ENCODE measurements at places on chromosomes 2 and 18.

DNA sequence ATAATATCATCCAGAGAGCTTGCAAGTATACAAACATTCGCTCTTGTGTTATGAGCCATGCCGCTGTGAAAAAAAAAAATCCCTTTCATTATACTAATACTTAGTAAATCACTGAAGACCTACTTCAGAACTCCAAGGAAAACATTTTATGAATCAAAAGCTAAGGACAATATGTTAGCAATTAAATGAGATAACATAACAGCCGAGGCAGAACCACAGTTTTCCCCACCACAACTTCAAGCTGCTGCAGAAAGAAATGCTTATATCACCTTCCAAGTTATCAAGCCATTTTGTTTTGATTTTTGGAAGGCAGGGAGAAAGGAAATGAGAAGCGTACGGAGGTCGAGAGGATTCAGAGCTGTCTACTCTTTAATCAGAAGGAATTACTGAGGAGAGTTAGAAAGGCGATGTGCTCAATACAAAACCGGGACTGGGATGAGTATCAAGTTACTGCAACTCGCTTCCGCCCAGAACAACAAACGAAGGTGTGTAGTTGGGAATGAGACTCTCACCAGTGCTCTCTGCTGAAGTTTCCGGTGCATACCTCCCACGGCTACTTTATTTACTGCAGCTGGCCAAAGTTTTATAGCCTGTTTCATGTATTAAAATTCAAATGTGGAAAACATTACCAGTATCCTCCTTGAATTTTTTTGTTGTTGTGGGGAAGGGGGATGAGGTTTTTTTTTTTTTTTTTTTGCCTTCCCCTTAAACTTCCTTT lies 292.2 kb upstream of the CCDC68 start:
- DNase-seq, result no peak

DNA sequence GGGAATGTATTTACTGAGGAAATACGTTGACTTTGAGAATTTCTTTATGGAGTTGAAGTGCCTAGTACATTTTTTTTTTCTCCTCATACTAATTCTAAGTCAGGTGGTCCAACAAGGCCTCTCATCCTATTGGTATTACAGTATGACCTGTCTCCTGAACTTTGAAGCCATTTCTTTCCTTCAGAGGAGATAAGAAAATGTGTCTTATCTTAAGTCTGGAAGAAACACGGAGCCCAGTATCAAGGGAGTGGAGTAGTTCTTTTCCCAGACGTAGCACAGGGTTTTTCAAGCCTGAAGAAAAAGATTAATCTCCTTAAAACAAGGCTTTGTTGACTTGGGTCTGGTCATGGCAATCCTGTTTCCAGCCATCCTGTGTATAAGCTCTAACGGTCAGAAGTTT lies 11.6 kb upstream of the CPS1 start:
- no peak for DNase-seq

GRCh38 chr2:212180408-212181083 lies 358.1 kb downstream of the ERBB4 start:
- no peak for DNase-seq

DNA sequence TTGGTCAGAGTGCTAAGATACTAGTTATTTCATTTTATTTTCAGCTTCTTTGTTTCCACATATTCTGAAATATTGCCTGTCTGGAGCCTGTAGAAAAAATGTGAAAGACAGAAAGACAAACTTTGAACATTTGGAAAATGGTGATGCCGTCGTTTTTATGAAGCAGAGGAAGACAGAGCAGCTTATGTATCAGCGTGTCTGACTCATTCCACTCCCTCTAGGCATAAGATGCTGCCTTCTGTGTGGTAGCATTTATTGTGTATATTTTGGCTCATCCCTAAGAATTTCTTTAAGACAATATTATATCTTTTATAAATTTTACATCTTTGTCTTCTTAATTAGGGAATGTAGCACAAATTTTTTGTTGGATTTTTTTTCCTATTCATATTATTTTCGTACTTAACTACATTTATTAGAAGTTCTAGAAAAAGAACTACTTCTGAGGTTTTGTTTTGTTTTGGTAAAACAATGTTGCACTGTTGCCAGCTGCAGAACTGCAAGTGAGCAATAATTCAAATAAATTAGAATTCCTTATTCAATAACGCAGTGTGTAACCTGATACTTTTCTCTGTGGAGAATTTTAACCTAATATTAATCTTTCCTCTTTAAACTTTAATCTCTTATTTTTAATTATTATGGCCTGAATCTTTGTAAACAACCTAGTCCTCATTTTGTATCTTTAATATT lies 300.4 kb downstream of the ZNF407 start:
- no peak for DNase-seq

DNA sequence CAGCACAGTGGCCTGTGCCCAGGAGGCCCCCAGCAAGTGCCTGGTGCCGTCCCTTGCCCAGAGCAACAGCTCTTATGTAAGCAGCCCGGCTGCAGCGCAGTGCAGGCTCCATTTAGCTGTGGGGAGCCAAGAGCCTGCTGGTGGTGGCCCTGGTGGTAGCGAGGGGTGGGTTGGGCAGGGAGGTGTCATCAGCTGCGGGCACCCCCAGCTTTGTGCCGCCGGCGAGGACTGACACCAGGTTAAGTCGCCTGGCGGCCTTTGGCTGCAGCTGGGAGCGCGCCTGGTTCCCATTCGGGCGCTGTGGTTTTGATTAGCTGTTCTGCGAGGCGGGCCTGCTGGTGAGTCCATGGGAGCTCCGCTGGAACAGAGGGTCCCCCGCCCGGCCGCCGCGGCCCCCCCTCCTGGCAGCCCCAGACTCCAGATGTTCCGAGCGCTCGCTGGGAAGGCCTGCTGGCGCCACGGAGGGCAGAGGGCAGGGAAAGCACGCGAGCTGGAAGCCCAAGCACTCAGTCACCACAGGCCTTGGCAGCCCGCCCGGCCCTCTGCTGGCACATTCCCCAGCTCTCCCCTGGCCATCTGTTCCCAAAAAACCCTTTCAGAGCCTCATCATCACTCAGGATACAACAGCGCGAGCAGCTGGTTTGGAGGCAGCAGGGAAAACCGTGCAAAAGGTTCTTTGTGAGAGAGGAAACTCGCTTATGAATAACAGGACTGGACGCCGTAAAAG lies 18.4 kb downstream of the ATOH8 start:
- DNase-seq, result no peak

GRCh38 chr2:168139852-168140251 lies 107.5 kb downstream of the STK39 start:
- DNase-seq, result no peak

DNA sequence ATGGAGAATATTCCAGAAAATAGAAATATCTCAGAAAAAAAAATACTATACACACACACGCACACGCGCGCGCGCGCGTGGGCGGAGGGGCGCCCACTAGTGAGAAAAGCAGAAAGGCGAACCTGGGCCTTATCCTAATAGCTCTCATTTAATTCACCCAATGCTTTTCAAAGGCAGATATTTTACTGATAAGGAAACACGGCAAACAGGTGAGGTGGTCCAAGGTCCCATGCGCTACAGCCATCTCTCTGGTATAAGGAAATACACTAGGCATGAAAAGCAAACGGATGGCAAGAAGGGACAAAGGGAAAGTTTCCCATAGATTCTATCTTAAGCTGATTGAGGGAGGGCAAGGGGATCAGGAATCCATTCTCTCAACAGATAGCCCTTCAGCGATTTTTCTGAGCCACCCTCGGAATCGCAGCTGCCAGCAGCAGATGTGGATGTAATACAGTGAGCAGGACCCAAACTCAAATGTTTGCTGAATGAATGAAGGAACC lies 136.7 kb downstream of the TMEM247 start:
- DNase-seq, result no peak

DNA sequence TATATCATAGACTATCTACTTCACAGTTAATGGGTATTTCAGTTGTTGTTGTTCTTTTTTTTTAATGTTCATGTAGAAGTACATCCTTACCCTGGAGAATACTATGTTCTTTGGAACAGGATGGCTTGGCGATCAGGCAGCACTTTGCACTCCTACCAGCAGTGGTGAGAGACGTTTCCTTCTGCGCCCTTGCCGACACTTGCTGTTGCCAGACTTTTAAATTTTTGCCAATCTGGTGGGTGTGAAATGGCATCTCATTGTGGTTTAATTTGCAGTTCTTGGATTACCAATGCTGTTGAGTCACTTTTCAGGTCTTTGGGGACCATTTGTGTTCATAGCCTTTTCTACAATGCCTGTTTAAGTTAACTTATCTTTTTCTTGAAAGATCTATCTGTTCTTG lies 197.3 kb downstream of the SH3RF3 start:
- DNase-seq, result no peak

GRCh38 chr2:239378021-239378917 lies 22.6 kb downstream of the HDAC4 start:
- DNase-seq, result no peak

GRCh38 chr2:120780402-120780801 lies 44.7 kb downstream of the GLI2 start:
- no peak for DNase-seq

GRCh38 chr2:46914578-46915230 lies 902 bp downstream of the MCFD2 start:
- DNase-seq, result no peak

- DNase-seq, result no peak
Measured at GRCh38 chr18:40222776-40223175, 1732.3 kb upstream of the PIK3C3 start.

- no peak for DNase-seq
Measured at GRCh38 chr2:218865396-218865795, 5.8 kb downstream of the WNT6 start.

- DNase-seq, result no peak
Measured at GRCh38 chr2:29260142-29260772, 145.0 kb downstream of the CLIP4 start.

DNA sequence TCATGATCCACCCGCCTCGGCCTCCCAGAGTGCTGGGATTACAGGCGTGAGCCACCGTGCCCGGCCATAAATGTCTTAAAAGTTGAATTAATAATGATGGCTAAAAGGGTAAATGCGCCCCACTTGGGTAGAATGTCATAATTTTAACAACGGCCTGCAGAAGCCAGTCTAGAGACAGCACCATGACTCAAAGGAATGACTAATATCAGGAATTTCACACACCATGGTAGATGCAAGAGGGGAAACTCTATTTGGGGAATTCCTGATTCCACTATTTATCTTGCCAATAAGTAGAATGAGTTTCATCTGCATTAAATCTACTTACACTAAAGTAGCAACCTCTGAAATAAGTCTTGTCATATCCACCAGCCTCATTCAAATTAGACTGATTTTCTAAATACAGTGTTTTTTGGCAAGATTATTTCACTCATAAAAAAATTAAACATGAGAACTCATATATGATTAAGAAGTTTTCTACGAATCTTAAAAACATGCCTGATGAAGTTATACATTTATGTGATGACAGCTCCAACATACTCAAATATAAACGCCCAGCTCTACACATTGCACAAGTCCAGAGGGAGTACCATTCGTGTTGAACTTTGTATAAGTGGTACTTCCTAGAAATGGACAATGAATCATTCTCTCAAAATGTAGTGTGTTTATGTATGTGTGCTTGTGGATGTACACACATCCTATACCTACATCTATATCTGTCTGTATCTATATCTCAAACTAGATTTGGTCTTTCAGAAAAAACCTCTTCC lies 309.7 kb downstream of the IRS1 start:
- DNase-seq, result no peak

DNA sequence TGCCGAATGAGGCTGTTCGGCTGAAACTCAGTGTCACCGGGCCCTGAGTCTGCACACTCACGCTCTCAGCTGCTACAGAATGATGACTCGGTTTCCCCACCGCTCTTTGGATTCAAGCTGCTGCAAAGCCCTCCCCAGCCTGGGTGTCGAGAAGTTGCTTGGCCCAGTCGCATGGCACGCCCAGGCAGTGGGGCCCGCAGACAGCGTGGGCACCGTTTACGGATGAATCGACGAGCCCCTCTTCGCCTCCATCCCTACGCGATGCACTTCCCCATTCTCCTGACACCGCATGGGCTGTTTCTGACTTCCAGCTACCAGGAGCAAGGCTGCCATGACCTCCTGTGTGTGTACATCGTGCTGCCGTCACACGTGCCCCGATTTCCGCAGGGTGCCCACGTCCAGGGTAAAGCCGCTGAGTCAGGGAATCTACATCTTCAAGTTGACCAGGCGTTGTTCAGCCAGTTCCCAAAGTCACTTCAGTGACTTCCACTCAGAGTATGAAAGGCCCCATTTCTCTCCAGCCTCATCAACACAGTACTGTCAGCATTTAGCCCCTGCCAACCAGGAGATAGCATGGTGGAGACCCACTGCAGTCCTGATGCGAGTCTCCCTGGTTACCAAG lies 60.3 kb upstream of the GPC1 start:
- no peak for DNase-seq

- no peak for DNase-seq
Measured at GRCh38 chr2:190527918-190528317, 6.6 kb downstream of the NEMP2 start.

- no peak for DNase-seq
Measured at GRCh38 chr2:146879882-146880281, 964.9 kb upstream of the ACVR2A start.

GRCh38 chr2:218858671-218859555 lies 692 bp upstream of the WNT6 start:
- no peak for DNase-seq

- no peak for DNase-seq
Measured at GRCh38 chr2:128754246-128754724, 435.6 kb upstream of the HS6ST1 start.

GRCh38 chr2:231928481-231928880 lies 2.3 kb upstream of the NPPC start:
- DNase-seq, result no peak

- no peak for DNase-seq
Measured at GRCh38 chr2:129742415-129743180, 236.9 kb upstream of the RAB6C start.

GRCh38 chr2:65537651-65538385 lies 105.4 kb upstream of the SPRED2 start:
- no peak for DNase-seq

- no peak for DNase-seq
Measured at GRCh38 chr18:54192415-54192814, 32.1 kb downstream of the MBD2 start.

DNA sequence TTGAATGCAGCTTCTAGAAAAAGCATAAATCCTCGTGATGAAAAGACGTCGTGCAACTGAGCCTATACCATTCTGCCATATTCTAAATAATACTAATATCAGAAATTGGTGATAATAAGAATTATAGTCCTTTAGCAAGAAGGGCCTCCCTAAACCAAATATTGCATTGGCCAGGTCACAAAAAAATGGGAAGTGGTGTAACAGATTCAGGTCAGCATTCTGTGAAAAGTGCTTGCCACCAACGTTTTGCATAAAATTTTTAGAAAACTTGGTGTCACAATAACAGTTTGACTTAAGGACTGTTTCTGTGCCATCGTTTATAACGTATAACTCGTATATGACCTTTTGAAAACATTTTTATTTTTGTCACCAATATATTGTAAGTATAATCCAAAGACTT lies 603.6 kb downstream of the CPS1 start:
- no peak for DNase-seq

DNA sequence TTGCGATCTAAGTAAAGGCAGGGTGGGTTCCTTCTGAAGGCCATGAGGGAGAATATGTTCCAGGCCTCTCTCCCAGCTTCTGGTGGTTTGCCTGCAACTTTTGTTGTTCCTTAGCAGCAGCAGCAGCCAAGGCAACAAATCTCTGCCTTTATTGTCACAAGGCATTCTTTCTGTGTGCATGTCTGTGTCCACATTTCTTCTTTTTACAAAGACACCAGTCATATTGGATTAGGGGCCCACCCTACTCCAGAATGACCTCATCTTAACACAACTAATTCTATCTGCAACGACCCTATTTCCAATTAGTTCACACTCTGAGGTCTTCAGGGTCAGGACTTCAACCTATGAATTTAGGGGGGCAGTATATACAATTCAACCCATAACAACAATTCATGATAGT lies 587.5 kb downstream of the XIRP2 start:
- DNase-seq, result no peak

- DNase-seq, result no peak
Measured at GRCh38 chr2:49940626-49941025, 786.3 kb upstream of the FSHR start.

- DNase-seq, result peak; percentile 30
Measured at GRCh38 chr2:218569038-218569431, 396 bp downstream of the CNOT9 start.
